ENCODE measurements at places on chromosomes 16 and 17. TPM values are rescaled to one million over a fixed set of nuclear protein-coding genes. Genes with fewer than 3 reads are reported as not detected.

PRSS36 gene
- 1.2 TPM for total RNA-seq

SLC13A2 gene
- 0.12 TPM for total RNA-seq

TBC1D3G gene
- total RNA-seq: not detected

FOXJ1 gene
- 1.1 TPM for total RNA-seq

CIBAR2 gene
- not detected for total RNA-seq

PRRT2 gene
- total RNA-seq: 0.36 TPM

GJD3 gene
- 0.71 TPM for total RNA-seq

TNFRSF17 gene
- not detected for total RNA-seq

MT3 gene
- 0.34 TPM for total RNA-seq

ABCC11 gene
- 0.21 TPM for total RNA-seq

CD300LB gene
- 0.09 TPM for total RNA-seq

CEMP1 gene
- total RNA-seq: not detected

NPIPA1 gene
- total RNA-seq: 28.2 TPM

KCNJ18 gene
- not detected for total RNA-seq

HSPB9 gene
- total RNA-seq: not detected

SDR42E2 gene
- not detected for total RNA-seq

ANKRD40CL gene
- not detected for total RNA-seq

MYL4 gene
- not detected for total RNA-seq
